ENCODE measurements at places on chromosomes 4 and X.

DNA sequence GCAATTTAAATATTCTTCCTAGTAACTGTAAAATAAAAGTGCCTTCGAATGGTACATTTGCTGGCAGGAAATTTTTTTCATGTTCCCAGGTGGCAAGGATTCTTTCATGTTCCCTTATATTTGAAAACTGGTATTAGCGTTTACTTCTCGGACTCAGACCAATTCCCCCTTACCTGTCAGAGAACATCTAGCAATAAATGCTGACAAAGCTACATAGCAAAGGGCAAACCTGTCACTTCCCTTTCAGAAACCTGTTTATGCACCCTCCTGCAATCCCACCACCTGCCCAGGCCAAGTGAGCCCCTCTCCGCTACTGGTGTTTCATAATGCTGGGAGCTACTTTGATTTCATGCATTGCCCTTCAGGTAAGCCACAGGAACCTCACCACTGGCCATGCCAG is 98.2 kb downstream of the HPRT1 start:
- DNase-seq, result no peak

DNA sequence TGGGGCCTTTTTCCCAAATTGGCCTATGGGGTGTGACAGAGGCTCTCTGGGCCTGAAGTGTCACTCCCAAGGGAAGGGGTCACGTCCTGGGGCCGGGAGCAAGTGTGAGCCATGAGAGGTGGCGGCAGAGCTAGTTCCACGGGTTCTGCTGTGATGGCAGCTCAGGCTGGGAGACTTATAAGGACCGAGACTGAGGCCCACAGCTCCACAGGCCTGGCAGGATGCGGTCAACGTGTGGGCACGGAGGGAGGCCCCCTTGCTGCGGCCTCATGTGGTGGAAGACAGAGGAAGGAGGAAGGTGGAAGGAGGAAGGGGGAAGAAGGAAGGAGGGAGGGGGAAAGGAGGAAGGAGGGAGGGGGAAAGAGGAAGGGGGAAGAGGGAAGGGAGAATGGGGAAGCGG is 7.2 kb upstream of the CPLX1 start:
- no peak for DNase-seq

DNA sequence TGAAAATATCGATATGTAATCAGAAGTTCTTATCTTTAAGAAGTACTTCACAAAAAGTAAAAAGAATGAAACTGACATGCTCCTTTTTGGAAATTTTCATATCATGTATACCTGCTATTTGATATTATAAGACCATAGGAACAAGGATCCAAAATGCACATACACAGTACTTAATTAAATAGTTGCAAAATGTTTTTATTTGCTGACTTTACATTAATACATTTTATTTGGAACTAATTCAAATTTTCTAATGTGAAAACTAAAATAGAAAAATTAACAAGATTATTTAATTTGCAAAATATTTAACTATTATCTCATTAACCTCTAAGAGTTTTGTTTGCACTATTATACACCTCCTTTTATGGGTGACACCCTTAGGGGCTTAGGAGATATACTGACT is 155.0 kb downstream of the TRAM1L1 start:
- DNase-seq, result no peak

DNA sequence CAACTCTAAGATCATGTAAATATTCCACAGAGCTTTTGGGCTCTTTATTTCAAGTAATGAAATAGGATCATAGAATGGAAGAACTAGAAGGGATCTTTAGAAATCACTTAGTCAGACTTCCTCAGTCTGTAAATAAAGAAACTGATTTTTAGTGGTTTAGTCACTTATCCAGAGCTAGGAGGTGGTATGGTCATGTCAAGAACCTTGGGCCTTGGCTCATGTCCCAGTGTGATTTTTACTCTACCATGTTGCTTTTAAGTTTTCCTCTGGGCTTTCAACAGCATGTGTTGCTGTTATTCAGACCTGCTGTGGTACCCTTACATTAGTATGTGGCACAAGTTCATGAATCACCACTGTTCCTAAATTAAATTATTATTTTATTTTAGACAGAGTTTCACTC is 184.9 kb downstream of the FRAS1 start:
- no peak for DNase-seq

GRCh38 chrX:123184866-123185276 is 793 bp downstream of the GRIA3 start:
- DNase-seq, result no peak

- DNase-seq, result no peak
Observed at GRCh38 chr4:2604614-2605013, 68.2 kb downstream of the FAM193A start.

GRCh38 chr4:183686461-183686860 is 27.4 kb downstream of the TRAPPC11 start:
- DNase-seq, result no peak

- no peak for DNase-seq
Observed at GRCh38 chrX:75114638-75115037, 41.4 kb downstream of the ABCB7 start.
